Effector memory CD4-positive, alpha-beta T cell (primary cell): ENCODE measurements at places on chromosomes 7 and 10.

DNA sequence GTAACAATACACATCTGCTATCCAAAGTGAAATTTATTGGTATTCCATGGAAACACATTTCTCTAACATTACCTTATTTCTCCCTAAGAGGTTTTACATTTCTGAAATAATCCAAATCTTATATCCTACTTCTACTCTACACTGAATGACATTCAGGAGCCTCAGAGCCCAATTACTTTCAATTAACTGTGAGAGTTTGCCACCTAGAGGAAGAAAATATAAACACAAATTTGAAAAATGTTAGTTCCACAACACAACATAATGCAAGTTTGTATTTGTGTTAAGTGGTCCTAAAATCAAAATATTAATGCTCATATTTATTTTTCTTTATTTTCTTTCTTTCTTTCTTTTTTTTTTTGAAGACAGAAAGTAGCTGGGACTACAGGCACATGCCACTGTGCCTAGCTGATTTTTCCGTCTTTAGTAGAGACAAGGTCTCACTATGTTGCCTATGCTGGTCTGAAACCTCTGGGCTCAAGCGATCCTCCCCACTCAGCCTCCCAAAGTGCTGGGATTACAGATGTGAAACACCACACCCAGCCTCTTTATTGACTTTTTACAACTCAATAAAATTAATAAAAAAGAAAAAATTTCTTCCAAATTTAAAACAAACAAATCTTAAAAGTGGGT lies 46.0 kb downstream of the ATAD1 start:
- H3K27me3 ChIP-seq = no peaks in the 10 kb centered on the region
- H3K36me3 ChIP-seq = peaks cover 23% of the 10 kb centered on the region
- no peak overlapping the region for H3K27ac ChIP-seq
- no peak overlapping the region for H3K4me3 ChIP-seq

GRCh38 chr7:142689439-142690120 lies 59.7 kb upstream of the PRSS1 start:
- DNase-seq = no peak
- no peak overlapping the region for H3K4me3 ChIP-seq
- H3K27me3 ChIP-seq = no peaks in the 10 kb centered on the region
- H3K36me3 ChIP-seq = no peaks in the 10 kb centered on the region
- H3K27ac ChIP-seq = no peak overlapping the region

DNA sequence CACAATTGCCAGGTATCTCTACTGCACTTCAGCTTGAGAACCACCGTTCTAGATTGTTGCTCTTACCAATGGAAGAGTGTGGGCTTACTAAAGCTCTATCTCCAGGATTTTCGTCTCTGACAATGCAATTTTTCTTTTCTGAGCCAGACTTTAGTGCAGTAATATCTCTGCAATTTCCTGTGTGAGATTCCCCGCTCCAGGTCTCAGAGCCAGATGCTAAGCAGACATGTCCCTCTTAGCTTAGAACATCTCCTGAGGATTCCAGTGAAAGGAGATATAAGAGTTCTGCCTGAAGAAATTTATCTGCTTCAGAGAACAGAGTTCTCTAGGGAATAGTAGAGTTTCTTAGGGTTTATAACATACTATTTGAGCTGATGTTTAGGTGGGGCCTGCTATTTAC lies 82.0 kb downstream of the SND1 start:
- no peak overlapping the region for H3K27ac ChIP-seq
- peaks cover 32% of the 10 kb centered on the region for H3K36me3 ChIP-seq
- no peak overlapping the region for H3K4me3 ChIP-seq
- DNase-seq = no peak
- no peaks in the 10 kb centered on the region for H3K4me1 ChIP-seq

GRCh38 chr7:115582956-115583355 lies 447.6 kb downstream of the TFEC start:
- no peaks in the 10 kb centered on the region for H3K4me1 ChIP-seq
- no peak for DNase-seq
- no peak overlapping the region for H3K27ac ChIP-seq
- H3K4me3 ChIP-seq = no peak overlapping the region
- no peaks in the 10 kb centered on the region for H3K27me3 ChIP-seq

GRCh38 chr7:106365252-106366005 lies 80.6 kb upstream of the NAMPT start:
- H3K4me3 ChIP-seq = no peak overlapping the region
- no peak overlapping the region for H3K27ac ChIP-seq
- no peak for DNase-seq
- no peaks in the 10 kb centered on the region for H3K4me1 ChIP-seq
- no peaks in the 10 kb centered on the region for H3K36me3 ChIP-seq

DNA sequence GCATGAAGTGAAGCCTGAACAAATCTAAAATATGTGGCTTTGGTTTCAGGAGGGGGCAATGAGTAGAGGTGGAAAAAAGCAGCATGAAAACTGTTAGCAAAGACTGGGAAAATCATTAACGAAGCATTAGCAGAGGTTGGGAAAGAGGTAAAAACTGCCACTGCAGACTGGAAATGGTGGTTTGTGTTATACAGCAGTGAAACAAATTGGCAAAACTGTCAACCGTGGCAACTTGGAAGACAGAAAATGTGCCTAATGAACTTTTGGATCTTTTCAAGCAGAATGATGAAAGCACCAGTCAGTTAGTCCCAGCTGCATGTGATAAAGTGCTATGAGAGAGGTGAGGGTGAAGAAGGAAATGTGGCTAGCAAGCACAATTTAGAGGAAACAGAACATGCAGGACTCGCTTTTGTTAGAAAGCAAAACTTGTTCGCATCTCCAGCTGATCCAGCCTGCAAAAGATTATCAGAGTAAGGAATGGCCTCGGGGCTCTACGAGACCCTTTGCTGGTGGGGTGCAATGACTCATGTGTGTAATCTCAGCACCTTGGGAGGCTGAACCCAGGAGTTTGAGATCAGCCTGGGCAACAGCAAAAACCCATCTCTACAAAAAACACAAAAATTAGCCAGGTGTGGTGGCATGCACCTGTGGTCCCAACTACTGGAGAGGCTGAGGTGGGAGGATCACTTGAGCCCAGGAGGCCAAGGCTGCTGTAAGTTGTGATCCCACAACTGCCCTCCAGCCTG lies 45.7 kb downstream of the SKIDA1 start:
- H3K4me3 ChIP-seq = no peak overlapping the region
- H3K27ac ChIP-seq = no peak overlapping the region
- no peaks in the 10 kb centered on the region for H3K4me1 ChIP-seq
- DNase-seq = no peak
- H3K27me3 ChIP-seq = no peaks in the 10 kb centered on the region

GRCh38 chr10:126135941-126136595 lies 239.7 kb downstream of the FANK1 start:
- H3K4me3 ChIP-seq = no peak overlapping the region
- no peaks in the 10 kb centered on the region for H3K4me1 ChIP-seq
- no peaks in the 10 kb centered on the region for H3K27me3 ChIP-seq
- DNase-seq = no peak
- no peaks in the 10 kb centered on the region for H3K36me3 ChIP-seq

DNA sequence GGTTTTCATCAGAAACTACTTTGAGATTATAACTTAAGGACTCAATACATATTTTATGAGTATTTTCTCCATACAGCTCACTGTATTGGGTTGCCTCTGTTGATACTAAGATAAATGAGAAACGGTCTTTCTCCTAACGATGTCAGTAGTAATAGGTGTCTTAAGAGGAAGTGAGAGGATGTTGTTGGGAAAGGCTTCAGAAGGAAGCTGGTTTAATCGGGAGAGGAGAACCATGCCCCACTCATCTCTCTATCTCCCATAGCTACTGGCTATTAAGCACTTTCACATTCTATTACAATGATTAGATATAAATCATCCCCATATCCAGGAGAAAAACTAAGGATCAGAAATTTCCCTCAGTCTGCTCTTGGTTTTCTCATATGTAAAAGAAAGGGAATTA lies 2.0 kb downstream of the CLEC5A start:
- no peaks in the 10 kb centered on the region for H3K27me3 ChIP-seq
- no peak overlapping the region for H3K4me3 ChIP-seq
- DNase-seq = no peak
- H3K36me3 ChIP-seq = no peaks in the 10 kb centered on the region

DNA sequence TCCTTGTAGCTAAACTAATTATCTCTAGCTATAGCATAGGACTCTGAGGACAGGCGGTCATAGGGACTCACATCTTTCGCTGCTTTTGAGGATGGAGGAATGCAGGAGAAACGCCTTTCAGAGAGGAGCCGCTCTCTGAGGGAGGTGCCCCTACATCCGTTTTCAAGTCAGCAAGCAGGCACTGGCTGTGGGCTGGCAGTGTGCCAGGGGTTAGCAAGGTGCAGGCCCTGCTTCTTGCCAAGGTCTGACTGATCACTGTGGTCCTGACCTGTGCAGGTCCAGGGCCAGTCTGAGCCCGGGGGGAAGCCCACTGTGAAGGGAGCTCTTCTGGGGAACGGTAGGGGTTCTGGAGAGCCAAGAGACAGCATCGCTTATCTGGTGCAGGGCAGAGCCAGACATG lies 89.4 kb downstream of the SH3PXD2A start:
- peak overlapping the region; percentile 10 for H3K4me3 ChIP-seq
- no peaks in the 10 kb centered on the region for H3K27me3 ChIP-seq
- H3K36me3 ChIP-seq = no peaks in the 10 kb centered on the region
- peaks cover 42% of the 10 kb centered on the region for H3K4me1 ChIP-seq

DNA sequence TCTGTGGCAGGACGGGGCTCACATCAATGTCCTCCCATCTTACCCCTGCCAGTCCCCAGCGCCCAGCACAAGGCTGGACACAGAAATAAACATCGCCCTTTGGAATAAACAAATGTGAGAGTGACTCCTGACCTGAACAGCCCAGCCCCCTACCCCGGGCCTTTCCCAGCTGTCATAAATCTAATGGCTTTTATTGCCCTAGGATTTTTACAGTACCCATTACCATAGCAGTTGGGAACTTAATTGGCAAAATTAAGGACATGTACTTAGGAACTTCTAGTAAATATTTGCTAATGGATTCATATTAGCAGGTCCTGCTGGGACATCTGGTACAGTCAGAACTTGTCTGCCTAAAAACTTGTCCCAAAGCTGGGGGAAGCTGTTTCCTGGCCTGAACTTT lies 76.6 kb downstream of the GLRX3 start:
- H3K4me1 ChIP-seq = no peaks in the 10 kb centered on the region
- no peak overlapping the region for H3K27ac ChIP-seq
- H3K4me3 ChIP-seq = no peak overlapping the region
- no peaks in the 10 kb centered on the region for H3K36me3 ChIP-seq
- H3K27me3 ChIP-seq = no peaks in the 10 kb centered on the region

GRCh38 chr10:101225846-101226421 lies 3.3 kb downstream of the LBX1 start:
- H3K27ac ChIP-seq = no peak overlapping the region
- no peaks in the 10 kb centered on the region for H3K36me3 ChIP-seq
- H3K4me1 ChIP-seq = peaks cover 72% of the 10 kb centered on the region
- H3K4me3 ChIP-seq = peak overlapping the region; percentile 65
- no peak for DNase-seq
- H3K27me3 ChIP-seq = peaks cover 90% of the 10 kb centered on the region

DNA sequence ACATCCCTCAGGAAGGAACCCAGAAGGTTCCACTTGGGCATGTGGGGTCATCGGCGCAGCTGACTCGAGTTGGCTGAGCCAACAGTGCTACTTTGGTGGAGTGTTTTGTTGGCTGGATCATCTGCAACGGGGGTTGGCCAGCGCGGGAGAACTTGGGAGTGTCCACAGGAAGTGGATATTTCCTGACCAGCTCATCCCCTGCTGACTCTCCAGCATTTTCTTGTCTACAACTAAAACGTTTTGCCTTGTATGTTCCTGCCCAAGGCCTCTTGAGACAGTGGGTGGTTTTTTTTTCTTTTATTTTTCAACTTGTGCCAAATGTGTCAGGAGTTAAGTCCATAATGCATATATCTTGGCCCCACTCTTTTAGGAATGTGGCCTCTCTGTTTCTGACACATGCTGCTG lies 208.6 kb downstream of the ZNF365 start:
- no peak for DNase-seq
- no peaks in the 10 kb centered on the region for H3K27me3 ChIP-seq
- no peak overlapping the region for H3K27ac ChIP-seq
- H3K4me3 ChIP-seq = no peak overlapping the region

DNA sequence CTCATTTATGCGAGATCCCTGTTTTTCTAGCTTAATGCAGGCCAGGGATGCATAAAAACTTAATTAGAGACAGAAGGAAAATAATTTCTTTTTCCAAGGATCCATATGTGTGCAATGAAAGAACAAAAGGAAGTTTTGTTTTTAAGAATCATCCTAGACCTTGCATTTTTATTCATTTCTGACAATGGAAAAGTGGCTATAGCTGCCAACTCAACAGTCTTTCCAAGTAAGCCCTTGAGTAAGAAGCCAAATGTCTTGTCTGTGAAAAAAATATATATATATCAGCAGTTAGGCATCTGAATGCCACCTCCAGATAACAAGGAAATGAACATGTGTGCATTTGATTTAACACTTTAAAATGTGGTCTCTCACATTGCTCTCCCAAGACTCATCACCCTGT lies 1397.6 kb downstream of the GATA3 start:
- H3K36me3 ChIP-seq = no peaks in the 10 kb centered on the region
- no peaks in the 10 kb centered on the region for H3K27me3 ChIP-seq
- no peaks in the 10 kb centered on the region for H3K4me1 ChIP-seq
- no peak overlapping the region for H3K27ac ChIP-seq
- no peak for DNase-seq

DNA sequence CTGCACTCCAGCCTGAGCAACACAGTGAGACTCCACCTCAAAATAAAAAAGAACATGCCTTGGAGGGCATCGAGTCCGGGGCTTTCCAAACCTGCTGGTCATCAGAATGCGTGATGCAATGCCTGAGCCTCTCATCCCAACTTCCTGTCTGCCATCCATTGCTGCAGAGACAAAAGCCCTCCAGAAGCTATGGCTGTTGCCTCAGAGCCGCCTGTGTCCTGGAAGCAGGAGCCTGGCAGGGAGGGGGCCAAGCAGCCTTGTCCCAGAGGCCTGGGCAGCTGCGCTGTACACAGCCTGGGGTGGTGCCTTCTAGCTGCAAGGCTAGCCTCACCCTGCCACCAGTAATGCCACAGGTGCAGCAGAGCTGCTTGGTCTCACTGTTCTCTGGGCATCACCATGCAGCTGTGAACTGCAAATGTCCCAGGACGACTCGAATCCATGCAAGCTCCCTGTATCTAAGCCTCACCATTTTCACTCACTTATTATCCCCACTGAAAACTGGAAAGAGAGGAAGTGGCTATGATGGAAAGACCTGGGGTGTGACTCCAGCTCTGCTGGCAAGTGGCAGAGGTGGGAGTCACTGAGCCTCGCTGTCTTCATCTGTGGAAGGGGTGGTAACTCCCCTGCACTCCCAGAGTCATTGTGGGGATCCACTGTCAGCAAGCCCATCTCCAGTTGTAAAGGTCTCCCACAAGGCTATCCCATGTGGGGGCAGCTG lies 7.0 kb downstream of the ALOX5 start:
- H3K36me3 ChIP-seq = no peaks in the 10 kb centered on the region
- no peaks in the 10 kb centered on the region for H3K27me3 ChIP-seq
- H3K27ac ChIP-seq = no peak overlapping the region
- H3K4me1 ChIP-seq = no peaks in the 10 kb centered on the region
- no peak for DNase-seq
